ENCODE measurements at places on chromosomes 1 and 21.

GRCh38 chr1:201603613-201604232 is 64.8 kb downstream of the NAV1 start:
- DNase-seq = peak; percentile 82

DNA sequence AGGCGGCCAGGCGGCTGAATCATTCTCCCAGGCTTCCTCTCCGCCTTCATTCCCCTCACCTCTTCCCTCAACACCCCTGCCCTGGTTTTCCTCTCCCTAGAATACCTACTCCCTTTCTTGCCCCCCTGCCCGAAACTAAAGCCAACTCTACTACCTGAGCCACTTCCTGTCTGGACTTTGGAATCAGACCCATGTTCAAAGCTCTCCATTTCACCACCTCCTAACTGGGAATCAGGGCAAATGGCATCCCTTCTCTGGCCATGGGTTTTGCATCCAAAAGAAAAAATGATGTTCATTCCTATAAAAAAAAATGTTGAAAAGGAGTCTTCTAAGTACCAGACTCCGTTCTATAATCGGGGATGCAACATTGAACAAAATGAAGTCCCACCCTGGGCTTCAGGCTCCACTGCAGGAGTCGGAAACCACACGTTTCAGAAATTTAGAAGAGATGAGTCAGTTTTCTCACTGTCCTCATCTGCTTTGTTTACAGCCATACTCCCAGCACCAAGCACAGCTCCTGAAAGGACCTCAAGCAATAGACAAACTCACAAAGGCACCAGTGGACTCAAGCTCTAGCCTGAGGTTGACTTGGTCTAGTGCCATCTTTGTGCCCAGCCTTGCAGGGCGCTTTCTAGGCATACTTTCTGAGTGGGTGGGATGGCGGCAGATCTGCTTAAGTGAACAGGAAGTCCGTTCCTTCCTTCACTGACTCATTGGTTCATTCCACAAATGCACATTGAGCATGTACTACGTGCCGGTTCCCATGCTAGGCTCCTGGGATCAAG is 176.2 kb downstream of the IGSF21 start:
- DNase-seq = no peak

DNA sequence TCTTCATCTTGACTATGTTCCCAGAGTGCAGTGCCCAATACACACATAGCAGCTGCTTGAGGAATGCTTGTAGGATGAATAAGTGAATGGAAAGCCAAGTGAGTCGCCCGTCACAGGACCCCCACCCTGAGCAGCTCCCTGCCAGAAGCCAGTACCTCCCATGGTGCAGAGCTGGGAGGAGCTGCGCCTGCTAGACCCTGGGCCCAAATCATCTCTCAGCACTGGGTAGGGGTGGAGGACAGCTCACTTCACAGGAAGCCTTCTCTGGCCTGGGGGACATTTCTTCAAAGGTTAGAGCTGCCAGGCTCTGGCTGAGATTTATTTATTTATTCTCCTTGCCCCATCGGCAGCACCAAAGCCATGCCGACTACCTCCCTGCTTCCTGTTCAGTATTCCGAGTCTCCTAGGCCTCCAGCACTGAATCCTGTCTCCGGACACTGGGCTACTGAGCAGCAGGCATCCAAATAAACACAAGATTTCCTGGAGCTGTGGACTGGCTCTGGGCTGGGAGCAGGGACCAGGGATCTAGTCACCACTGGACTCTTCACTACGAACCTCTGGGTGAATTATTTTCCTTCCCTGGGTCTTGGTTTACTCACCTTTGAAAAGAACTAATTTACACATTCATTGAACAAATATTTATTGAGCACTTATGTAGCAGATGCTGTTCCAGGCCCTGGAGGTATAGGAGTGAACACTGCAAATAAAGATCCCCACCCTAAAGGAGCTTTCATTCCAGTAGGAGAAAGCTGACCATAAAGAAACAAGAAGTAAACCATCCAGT is 187.7 kb downstream of the TRABD2B start:
- DNase-seq = no peak

DNA sequence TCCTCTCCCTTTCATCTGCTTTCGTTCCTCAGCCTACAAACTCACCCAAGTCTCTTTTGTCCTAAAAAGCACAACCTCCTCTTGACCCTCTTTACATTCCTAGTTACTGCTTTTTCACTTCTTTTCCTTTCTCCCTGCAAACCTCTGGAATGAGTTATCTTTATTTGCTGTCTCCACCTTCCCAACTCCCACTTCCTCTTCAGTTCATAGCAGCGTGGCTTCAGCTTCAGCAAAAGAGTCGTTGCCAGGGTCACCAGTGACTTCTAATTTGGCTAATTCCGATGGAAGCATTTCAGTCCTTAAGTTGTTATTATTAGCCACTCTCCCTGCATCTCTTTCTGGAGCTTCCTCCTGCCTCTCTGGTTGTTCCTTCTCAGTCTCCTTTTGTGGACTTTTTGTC is 6.2 kb upstream of the TMEM54 start:
- peak; percentile 48 for DNase-seq

DNA sequence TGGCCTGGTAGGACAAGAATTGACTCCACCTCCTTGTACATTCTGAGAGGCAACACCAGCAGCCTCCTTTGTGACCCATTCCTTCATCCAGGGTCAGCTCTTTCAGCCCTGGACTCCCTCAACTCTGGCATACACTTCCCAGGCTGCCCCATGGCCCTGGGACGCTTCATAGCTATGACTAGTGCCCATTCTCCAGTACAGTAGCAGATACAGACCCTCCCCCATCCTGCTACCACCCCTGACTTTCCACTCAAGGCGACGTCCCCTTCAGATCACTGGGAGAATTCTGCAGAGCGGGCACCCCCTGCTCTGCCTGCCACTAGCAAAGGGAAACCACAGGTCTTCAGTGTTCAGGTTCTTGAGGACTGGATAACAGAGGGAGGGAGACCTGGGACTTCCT is 99.7 kb upstream of the HMGB4 start:
- DNase-seq = no peak

GRCh38 chr21:35236090-35236489 is 187.0 kb upstream of the RUNX1 start:
- DNase-seq = no peak

DNA sequence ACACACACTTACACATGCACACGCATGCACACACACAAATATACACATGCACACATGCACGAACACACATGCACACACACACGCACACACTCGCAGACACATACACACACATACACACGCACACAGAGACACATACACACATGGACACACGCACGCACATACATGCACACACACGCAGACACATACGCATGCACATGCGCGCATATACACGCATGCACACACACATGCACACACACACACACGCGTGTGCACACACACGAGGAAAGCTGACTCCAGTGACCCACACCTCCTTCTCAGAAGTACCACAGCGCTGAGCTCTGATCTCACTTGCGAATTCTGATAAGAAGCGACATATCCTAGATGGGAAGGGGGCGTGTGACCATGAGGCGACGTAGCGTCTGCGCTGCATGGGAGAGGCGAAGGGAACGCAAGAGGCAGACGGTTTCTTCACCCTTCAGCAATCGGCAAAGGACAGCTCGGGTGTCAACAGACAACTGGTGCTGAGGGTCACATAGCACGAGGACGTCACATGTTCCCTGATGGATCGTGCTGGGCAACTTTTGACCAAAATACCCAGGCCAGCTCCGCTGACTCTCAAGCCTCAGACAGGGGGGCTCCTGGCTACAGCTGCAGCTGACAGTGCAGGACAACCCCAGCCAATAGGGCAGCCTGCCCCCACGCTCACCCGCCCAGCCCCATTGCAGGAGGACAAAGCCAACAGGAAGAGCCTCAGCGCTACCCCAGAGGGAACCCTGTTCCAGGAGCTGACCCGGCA is 16.0 kb upstream of the PDE9A start:
- DNase-seq = no peak

DNA sequence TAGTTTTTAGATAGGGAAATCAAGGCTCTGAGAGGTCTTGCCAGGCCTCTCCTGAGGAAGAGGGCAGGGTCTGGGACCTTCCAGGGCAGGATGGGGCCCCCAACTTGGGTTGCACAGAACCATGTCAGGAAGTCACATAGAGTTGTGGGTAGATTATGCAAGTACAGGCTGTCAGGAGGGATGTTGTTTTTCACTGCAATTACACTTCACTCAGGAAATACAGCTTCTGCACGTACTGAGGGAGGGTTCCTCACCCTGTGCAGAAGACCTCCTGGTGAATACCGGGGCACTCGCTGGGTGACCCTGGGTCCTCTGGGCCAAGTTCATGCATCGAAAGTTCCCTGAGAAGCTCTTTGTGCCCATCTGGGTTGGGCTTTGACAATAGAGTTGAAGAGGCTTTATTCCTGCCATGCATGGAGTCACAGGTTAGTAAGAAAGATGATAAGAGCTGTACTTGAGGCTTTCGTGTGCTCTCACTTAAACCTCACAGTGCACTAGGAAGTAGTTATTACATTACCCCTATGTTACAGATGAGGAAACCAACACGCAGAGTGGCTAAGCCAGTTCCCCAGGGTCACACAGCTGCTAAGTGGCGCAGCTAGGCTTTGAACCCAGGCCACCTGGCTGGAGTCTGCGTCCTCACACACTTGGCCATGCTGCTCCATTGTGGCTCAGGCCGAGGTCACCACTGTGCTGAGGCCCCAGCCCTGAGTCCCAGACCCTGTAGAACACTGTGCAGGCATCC is 16.2 kb upstream of the TNFRSF1B start:
- DNase-seq = no peak

DNA sequence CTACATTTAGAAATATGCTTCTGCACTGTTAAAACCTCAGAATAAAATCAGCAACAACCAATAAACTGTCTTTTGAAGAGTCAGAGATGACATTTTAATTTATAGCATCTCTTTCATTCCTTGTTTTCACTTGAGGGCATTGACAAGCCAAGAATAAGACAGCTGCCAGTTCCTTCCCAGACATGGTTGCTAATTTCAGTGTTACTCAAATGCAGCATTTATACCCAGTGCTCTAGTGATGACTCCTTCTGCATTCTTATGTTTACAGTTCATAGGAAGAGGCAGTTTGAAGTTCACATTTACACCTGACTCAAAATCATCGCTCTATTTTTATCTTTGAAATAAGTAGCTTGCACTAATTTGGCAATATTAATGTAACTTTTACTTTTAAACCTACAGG is 44.9 kb downstream of the PLA2G4A start:
- DNase-seq = no peak

DNA sequence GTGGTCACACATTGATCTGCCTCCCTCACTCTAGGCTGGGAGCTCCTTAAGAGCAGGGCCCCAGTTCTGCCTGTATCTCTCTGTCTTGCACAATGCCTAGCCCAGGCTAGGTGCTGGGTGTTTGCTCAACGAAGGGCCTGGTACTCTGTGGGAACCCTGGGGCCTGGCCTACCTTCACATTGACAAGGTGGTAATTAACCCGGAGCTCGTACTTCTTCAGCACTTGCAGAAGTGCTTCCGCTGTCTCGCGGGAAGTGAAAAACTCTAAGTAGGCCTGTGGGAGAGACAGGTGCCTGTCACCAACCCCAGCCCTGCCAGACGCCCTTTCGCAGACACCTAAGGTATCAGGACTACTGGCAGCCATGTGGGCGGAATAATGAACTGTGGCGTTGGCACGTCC is 13.7 kb downstream of the MTHFR start:
- no peak for DNase-seq

DNA sequence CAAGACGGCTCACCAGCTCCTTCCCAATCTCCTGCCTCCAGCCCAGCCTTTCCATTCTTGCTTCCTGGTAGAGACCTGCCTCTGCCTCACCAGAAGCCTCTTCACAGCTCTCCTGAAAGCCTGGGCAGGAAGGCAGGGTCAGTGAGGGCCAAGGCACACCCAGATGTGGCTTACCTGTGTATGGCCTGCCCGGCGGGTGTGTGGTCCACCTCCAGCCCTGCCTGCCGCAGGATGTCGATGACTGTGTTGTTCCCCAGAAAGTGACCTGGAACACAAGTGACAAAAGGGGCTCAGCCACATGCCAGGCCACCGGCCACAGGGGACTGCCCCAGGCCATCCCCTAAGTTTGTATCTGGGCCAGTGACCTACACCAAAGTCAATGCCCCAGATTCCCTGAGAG is 218.9 kb downstream of the TRABD2B start:
- DNase-seq = no peak

DNA sequence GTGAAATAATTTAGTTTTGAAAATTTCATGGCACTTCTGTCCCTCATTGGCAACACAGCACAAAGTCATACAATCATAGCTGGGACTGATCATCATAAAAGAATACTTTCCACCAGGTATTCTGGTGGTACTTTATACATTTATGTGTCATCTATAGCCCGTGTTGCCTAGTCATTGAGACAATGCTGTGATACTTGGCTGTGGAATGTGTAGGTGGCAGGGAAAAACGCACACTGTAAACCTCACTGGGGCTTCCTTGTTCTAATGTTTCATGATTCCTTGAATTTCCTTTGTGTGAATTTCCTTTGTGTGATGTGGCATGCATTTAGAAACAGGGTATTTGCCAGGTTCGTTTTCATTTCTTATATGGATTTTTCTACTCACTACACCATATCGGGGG is 118.3 kb downstream of the FMN2 start:
- peak; percentile 71 for DNase-seq

- DNase-seq = no peak
Observed at GRCh38 chr1:226111883-226112261, 49.4 kb downstream of the H3-3A start.

DNA sequence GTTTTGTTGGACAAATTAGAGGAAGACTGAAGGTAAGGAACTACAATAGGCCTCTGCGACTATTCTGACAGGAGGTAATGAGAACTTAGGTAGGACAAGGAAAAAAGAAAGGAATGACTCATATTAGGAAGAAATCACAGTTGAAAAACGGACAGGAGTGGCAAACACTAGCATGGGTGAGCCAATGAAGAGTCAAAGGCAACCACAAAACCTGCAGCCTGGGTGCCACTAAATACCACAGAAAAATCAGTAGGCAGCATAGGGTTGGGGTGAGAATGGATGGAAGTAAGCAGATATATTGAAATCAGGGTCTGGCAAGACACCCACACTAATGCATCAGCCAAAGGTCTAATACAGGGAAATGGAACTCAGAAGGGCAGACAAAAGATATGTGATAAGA is 10.0 kb downstream of the RBM34 start:
- no peak for DNase-seq

- DNase-seq = no peak
Observed at GRCh38 chr21:27555996-27556395, 589.1 kb upstream of the ADAMTS5 start.

GRCh38 chr1:197659171-197659570 is 116.1 kb downstream of the DENND1B start:
- no peak for DNase-seq

DNA sequence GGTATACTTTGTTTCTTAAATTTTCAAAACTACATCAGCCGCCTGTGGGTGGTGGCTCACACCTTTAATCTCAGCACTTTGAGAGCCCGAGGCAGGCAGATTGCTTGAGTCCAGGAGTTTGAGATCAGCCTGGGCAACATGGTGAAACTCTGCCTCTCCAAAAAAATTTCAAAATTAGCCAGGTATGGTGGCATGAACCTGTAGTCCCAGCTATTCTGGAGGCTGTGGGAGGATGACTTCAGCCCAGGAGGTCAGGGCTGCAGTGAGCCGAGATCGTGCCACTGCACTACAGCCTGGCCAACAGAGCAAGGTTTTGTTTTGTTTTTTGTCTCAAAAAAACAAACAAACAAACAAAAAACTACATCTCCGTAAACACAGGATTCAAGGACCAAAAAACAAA is 3.3 kb downstream of the EYA3 start:
- DNase-seq = no peak

- DNase-seq = peak; percentile 17
Observed at GRCh38 chr1:189185097-189185496, 1292.6 kb downstream of the BRINP3 start.
